ENCODE measurements at places on chromosomes 5 and 9. TPM values are rescaled to one million over a fixed set of nuclear protein-coding genes. Genes with fewer than 3 reads are reported as not detected.

Gene PCDHGB1
- total RNA-seq, result 0.06 TPM

Gene FAM114A2
- 38.7 TPM for total RNA-seq

Gene PCDHGB3
- not detected for total RNA-seq

Gene PCSK5
- 104 TPM for total RNA-seq

- DNase-seq, result no peak
Observed at GRCh38 chr9:20216438-20216837, 405.9 kb downstream of the MLLT3 start.

DNA sequence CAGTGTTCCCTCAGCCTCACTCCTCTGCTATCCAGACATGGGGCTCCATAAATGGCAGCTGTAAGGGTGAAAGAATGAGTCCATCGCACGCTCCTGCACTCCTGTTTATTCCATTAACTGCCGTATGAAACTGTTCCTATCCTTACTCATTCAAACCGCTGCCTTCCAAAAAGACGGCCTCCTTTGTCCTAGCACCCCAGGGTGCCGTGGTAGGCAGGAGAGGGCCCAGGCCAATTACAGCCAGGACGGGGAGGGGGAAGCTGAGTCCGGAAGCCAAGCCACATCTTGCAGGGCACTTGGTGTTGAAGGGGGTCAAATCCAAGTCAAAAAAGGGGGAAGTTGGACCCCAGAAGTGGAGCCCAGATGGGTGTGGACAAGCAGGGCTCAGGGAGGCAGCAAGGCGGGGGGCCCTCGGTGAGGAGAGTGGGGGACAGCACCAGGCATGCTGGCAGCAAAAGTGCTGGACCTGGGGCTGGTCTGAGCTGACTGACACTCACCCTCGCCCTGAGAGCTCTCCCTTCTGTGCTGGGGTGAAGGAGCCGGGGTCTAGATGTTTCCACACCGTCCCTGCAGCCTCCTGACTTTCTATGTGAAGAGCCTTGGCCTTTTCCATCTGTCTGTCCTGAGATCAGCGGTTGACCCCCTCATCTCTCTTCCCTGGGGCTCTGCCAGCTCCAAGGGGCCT lies 63.3 kb downstream of the COL23A1 start:
- DNase-seq, result no peak
